GF-D8 (cell line): ENCODE measurements at places on chromosomes 6 and 20.

DNA sequence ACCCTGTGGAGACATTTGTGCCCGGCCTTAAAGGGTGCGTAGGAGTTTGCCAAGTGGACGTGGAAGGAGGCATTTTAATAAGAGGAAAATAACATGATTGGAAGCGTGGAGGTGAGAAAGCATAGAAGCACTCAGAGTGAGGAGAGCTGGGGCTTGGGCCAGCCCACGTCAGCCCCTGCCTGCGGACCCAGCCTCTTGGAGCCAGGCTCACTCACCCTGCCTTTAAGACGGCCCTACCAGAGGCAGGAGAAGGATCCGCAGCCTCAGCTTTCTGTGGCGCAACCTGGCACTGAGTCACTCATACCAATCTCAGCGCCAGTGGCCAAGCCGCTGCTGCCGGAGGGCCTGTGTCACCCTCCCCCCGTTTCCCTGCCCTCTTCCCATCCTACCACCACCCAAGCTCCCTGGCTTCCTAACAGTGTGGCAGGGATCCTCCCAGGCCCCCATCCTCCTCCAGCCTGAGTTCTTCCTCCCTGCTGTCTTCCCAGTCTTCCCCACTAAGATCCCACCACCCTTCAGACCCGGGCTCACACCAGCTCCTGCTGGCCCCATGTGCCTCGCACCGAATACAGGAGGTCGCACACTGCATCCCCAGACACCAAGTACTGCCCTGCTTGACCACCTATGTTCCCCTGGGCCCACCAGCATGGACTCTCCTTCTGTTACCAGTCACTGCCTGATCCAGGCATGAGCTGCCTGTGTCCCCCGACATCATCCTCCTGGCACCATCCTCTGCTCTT, 285.2 kb downstream of the UST start:
- no peak for DNase-seq

DNA sequence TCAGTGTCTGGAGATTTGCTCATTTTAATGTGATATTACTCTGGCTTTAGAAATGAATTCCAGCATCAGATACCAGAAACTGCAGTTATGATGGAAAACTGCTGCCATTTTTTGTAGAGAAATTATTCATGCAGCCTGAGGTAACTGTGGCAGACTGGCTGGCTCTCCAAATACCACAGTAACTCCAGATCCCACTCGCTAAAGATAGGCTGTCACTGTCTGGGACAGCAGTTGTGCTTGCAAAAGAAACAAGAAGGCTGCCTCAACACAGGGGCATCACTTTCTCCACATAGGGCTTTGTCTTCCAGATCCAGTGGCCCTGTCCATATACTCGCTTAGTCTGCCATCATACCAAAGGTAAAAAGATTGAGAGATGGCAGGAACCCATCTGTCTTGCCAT, 52.7 kb downstream of the FAM184A start:
- DNase-seq, result no peak

DNA sequence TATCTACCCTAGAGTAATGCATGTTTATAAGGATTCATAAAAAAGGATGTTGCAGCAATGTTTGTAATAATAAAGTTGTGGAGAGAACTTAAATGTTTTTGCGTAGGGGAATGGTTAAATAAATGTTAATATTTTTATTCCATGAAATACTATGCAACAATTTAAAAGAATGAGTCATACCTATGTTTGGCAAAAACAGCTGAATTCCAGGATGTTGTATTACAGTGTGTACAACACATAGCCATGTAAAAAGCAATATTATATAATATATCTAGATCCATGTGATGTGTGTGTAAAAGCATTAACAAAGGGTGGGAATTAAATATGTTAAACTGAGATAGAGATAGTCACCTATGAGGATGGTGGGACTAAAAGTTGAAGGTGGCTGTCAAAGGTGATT, 21.1 kb upstream of the PKIB start:
- no peak for DNase-seq

GRCh38 chr6:35790683-35791082, 6.4 kb downstream of the CLPS start:
- no peak for DNase-seq

DNA sequence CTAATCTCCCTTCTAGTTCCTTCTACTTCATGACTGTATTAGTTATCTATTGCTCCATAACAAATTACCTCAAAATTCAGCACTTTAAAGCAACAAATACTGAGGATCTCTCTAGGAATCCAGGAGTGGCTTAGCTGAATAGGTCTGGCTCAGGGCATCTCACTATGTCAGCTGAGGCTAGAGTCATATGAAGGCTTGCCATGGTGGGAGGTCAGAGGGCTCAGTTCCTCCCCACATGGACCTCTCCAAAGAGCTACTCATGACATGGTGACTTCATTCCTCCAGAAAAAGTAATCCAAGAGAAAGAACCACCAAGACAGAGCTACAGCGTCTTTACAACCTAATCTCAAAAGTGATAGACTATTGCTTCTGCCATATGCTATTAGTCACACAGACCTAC, 70.2 kb upstream of the PRND start:
- no peak for DNase-seq

DNA sequence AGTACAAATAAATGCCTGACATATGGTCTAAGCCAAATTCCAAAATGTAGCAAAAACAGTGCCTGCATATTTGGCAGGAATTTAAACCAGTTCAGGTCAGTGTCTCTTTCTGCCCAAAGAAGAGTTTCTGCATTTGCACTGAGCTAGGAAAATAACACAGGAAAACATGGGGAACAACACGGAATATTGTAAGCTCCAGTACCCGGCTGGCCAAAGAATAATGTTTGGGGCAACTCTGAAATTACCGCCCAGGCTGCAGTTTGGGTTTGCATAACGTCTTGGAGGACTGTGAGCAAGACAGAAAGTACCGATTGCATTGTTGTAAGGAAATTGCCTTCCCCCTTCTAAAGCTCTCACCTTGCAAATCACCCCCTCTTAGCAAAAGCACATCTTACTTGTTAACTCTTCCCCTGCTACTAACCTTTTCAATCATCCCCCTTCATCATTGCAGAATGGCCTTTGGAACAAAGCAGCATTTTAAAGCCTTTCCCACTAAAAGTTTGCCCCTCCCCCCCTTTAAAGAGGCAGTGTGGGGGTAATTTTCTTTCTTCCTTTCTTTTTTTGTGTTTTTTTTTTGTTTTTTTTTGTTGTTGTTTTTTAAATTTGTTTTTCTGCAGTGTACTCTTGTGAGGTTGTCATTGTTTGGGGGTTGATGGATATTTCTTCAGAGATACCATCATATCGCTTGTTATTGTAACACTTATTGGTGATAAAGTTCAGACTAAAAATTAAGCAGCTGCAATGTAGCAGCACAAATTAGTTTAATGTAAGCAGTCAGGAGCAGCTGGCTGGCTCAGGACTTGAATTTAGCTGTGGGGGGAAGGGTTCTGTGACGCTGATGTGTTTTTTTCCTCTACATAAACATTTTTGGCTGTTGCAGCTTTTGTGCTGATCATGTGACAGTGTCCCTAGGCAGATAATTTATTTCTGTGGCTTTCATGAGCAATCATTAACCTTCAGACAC, 100.0 kb upstream of the CITED2 start:
- DNase-seq, result no peak

- DNase-seq, result peak; percentile 98
Measured at GRCh38 chr6:81766482-81767069, 14.1 kb upstream of the TENT5A start.

DNA sequence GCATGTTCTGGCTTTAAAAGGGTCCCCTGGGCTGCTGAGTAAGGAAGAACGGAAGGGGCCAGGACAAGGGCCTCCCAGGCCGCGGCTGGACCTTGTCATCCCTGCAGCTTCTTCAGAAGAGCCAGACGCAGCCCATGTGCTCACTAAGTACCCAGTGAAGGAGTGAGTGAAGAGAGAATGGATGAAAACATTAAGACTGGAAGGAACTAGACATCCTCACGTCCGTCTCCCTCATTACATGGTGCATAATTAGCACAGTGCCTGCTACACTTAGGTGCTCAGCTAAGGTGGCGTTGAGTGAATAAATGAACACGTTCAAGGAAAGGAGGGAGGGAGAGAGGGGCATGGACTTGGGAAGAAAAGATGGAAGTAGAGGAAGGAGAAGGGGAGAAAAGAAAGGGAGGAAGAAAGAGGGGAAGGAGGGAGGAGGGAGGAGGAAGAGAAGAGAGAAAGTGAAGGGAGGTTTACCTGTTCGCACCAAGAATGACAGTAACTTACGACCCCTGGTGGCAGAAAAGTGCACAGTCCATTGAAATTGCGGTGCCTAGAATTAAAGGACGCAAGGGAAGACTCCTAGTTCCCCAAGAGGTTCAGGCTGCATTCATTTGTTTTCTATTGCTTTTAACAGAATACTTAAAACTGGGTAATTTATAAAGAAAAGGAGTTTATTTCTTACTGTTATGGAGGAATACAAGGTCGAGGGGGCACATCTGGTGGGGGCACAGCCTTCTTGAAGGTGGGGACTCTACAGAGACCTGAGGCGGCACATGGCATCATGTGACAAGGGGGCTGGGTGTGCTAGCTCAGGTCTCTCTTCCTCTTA, 8.0 kb downstream of the TP53RK start:
- DNase-seq, result no peak

DNA sequence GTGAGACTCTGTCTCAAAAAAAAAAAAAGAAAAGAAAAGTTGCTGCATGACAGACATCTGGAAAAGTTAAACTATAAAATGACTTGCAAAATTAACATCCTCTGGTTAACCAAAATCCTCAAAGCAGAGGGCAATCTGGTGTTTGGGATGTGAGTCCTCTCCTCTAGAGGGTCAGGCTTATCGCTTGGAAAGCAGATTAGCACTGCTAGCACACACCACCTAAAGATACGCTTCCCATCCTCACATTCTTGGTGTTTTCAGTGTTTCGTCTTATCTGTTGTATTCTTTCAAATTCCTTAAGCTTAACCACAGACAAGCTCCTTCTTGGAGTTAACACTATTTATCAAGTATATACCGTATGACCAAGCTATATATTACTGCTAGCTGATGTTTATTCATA, 198.0 kb downstream of the SOX4 start:
- DNase-seq, result no peak

DNA sequence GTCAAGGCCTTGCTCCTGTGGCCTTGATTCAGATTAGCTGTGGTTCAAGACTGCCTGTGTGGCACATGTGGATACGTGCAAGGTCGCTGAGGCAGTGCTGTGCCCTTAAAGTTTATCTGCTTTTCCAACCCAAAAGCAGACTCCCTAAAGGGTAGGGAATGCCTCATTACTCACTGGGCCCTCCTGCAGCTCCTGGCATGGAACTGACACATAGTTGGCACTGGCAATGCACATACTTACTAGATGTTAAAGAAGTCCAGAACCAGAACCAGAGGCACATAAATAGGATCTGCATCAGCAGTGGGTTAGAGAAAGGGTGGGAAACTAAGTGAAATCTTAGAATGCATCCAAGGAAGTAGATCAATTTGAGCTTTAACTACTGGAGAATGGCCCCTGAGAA, 90.6 kb upstream of the MLN start:
- no peak for DNase-seq

DNA sequence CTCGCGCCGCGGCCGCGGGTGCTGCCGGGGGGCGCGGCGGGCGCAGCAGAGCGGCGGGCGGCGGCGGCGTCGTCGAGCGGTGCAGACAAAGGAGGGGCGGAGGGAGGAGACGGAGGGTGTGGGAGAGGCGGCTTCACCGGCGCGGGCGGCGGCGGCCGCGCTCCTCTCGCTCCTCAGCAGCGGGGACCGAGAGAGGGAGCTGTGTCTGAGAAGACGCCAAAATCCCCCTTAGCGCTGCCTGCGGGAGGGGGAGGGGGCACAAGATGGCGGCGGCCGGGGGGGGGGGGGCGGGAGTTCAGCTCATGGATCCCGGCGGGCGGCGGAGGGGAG, 296 bp downstream of the ADNP start:
- no peak for DNase-seq

DNA sequence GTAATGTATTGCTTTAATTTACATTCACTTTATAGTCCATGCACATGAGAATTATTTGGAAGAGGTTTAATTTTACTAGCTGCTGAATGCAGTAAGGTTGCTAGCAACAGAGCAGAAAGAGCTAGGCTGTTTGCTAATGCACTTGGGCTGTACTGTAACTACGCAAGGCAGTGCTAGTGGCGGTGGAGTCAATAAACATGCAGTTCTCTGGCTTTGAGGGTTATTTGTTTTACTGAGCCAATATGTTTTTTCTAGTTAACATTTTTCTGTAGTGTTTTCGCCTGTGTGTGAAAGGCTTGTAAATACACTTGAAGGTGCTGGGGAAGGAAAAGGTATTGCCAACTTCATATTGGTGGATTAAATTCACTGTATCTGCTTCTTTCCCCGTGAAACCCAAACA, 112.8 kb downstream of the BTBD3 start:
- no peak for DNase-seq

GRCh38 chr6:11271228-11272020, 39.0 kb upstream of the NEDD9 start:
- no peak for DNase-seq

- no peak for DNase-seq
Measured at GRCh38 chr20:33250666-33251065, 14.9 kb downstream of the BPIFA1 start.

- no peak for DNase-seq
Measured at GRCh38 chr6:41545247-41545702, 906 bp upstream of the FOXP4 start.

- no peak for DNase-seq
Measured at GRCh38 chr20:60749804-60750602, 502.1 kb upstream of the CDH4 start.

GRCh38 chr20:58297394-58297793, 12.1 kb upstream of the RAB22A start:
- DNase-seq, result no peak

DNA sequence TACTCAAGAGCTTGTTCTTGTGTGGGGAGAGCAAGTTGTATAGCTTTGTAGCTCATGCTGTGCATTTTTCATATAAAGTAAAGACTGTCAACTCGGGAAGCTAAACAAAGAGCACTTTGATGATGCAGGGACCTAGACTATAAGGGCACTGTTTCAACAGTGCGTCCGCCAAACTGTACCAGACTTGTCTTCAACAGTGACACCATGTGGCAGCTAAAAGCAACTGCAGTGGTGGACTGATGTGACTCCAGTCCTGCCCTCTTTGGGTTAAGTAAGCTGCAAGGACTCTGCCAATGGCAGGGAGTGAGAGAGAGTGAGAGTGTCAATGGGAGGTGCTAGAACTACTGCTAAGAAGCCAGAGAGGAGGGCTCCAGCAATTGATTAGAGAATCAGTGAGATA, 48.1 kb upstream of the MC3R start:
- peak; percentile 7 for DNase-seq

DNA sequence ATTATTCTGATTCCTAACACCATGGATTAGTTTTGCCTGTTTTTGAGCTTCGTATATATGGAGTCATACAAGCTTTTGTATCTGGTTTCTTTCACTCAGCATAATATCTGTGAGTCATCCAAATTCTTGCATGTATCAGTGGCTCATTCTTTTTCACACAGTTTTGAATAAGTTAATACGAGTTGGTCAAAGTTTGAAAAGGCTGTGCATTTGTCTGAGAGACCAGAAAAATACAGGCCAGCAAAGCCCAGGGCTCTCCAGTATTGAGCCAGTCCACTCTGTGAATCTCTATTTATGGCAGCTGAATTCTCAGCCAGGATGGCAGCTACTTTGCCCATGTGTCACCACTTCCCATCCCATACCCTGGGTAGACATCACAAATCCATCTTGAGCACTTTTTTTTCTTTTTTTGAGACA, 7.2 kb upstream of the CHMP4B start:
- DNase-seq, result no peak

GRCh38 chr6:21263531-21264287, 329.8 kb upstream of the SOX4 start:
- no peak for DNase-seq
